ENCODE measurements at places on chromosomes 13 and 19. TPM values are rescaled to one million over a fixed set of nuclear protein-coding genes. Genes with fewer than 3 reads are reported as not detected.

DNA sequence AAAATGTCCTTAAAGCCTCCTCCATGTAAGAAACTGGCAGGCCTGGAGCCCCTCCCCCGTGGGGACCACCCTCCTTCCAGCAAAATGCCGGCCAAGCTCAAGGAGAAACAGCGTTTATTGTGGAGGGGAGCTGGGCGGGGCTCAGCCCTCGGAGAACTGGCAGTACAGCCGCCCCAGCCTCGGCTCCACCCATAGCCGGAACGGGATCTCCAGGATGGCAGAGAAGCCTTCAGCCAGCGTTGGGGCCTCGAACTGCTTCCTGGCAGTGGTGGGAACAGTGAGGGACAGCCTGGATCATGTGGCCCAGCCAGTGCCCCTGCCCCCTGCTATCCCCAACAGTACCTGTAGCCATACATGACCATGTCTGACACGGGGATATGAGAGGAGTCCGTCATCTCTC, 6.3 kb downstream of the PNKP start:
- H3K4me1 ChIP-seq = peaks cover 1% of the 10 kb centered on the region
- no peak overlapping the region for H3K27ac ChIP-seq
- DNase-seq = peak; percentile 49
- no peaks in the 10 kb centered on the region for H3K27me3 ChIP-seq

DNA sequence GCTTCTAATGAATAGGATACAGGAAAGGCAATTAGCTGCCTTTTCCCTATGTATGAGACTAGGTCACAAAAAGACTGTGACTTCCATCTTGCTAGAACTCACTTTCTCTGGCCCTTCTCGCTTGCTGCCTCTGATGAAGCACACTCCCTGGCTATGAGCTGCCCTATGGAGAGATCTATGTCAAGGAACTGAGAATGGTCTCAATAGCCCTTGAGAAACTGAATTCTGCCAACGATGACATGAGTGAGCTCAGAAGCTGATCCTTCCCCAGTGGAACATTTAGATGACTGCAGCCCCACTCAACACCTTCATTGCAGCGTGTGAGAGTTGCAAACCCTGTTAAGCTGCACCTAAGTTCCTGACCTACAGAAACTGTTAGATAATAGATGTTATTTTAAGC, 309.8 kb downstream of the COG6 start:
- H3K27ac ChIP-seq = no peak overlapping the region
- no peak overlapping the region for H3K4me3 ChIP-seq
- no peaks in the 10 kb centered on the region for H3K27me3 ChIP-seq
- DNase-seq = no peak
- H3K4me1 ChIP-seq = no peaks in the 10 kb centered on the region

- DNase-seq = no peak
- H3K4me3 ChIP-seq = no peak overlapping the region
- no peaks in the 10 kb centered on the region for H3K27me3 ChIP-seq
- no peaks in the 10 kb centered on the region for H3K36me3 ChIP-seq
Measured at GRCh38 chr13:42875475-42876269, 94.3 kb downstream of the FAM216B start.

- no peak overlapping the region for H3K27ac ChIP-seq
- H3K36me3 ChIP-seq = no peaks in the 10 kb centered on the region
- no peaks in the 10 kb centered on the region for H3K27me3 ChIP-seq
- peaks cover 38% of the 10 kb centered on the region for H3K4me1 ChIP-seq
- no peak overlapping the region for H3K4me3 ChIP-seq
- no peak for DNase-seq
Measured at GRCh38 chr19:46926170-46927071, 65.6 kb downstream of the ARHGAP35 start.

- H3K4me1 ChIP-seq = no peaks in the 10 kb centered on the region
- H3K27ac ChIP-seq = no peak overlapping the region
- no peaks in the 10 kb centered on the region for H3K36me3 ChIP-seq
- H3K4me3 ChIP-seq = no peak overlapping the region
- no peaks in the 10 kb centered on the region for H3K27me3 ChIP-seq
- no peak for DNase-seq
Measured at GRCh38 chr13:106291006-106291405, 244.5 kb downstream of the EFNB2 start.

- H3K4me1 ChIP-seq = no peaks in the 10 kb centered on the region
- no peak for DNase-seq
- peaks cover 2% of the 10 kb centered on the region for H3K27me3 ChIP-seq
- no peak overlapping the region for H3K4me3 ChIP-seq
- no peaks in the 10 kb centered on the region for H3K36me3 ChIP-seq
Measured at GRCh38 chr13:99690426-99691174, 189.3 kb downstream of the TM9SF2 start.

FUT1 gene
- total RNA-seq = 4.3 TPM
